ENCODE measurements at places on chromosomes 3 and 15.

DNA sequence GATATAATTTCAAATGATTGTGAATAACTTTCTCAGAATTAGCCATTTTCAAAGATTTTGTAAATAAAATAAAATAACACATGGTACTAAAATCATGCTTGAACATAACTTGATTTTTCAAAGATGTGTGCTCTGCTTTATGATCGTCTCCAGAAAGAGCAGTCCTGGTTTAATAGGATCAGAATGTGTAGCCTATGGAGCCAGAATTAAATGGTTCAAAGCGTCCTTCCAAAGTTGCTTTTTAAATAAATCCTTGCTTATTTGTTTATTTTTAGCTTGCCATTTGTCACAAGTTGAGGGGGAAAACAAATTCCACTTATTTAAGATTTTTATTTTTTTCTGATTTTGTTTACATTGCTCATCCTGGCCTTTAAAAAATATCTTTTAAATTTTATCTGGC, 123.7 kb upstream of the SPRED1 start:
- no peak for DNase-seq

DNA sequence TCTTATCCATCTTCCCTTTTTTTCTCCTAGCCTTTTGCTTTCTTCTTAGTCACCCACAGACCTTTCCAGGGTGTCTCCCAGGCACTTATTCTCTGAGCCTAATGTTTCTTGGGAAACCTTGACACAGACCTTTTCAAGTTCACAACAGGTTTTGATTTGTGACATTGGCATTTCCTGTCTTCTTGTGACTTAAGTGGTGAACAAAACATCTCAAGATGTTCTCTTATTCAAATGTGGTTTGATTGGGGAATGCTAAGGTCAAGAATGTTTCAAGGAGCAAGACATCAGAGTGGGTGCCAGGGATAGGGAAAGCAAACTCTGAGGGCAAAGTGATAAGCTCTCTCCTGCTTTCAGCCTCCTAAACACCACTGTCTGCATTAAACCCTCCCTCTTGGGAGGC, 68.2 kb upstream of the GSK3B start:
- DNase-seq, result no peak

GRCh38 chr3:113055961-113056360, 65.2 kb downstream of the GTPBP8 start:
- DNase-seq, result no peak

DNA sequence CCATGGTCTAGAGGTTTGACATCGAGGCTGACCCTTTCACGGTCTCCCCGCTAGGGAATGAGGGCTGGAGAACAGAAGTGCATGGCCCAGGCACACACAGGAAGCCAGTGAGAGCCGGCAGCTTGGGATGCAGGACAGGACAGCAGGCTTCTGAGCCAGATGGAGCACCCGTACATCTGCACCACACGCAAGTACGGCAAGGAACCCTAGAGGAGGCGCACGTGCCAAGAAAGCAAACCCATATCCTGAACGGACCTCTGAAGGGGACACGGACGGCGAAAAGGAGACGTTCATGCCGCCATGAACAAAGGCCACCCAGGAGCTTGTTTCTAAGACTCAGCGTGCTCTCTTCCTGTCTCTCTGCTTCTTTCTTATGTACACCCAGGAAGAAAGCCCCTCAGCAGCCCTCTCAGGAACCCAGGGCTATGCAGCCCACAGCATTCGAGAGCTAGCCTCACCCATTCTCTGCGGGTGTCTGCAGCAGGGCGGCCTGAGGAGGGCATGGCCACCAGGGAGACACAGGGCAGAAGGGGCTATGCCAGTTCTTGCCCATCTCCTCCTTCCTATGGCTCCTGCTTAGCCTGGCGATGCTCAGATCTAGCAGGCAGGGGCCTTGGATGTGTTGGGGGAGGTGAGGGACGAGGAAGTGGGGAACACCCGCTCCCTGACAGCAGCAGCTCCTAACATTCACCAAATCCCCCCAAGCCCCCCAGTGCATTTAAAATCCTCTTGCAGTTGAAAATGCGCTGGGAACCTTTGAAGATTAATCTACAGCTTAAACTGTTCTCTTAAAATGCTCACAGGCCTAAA, 81.3 kb downstream of the PCSK6 start:
- DNase-seq, result no peak

DNA sequence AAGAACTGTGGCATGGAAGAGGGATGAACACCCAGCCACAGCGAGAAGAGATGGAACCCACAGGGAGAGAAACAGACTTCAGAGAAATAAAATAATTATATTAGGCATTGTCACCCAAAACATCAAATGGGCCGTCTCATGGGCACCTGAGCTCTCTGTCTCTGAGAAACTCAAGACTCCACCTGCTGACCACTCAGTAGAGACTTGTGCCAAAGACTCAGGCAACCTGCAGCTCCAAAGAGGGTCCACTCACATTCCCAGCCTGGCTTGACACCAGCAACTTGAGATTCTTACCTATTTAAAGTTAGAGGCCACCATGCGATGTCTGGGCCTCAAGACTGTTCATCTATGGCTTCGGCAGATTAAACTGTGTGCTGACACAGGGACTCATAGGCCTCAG, 12.0 kb downstream of the SEMA5B start:
- DNase-seq, result no peak

GRCh38 chr3:166462891-166463470, 625.8 kb upstream of the BCHE start:
- no peak for DNase-seq

- DNase-seq, result no peak
These were observed 4.3 kb upstream of the RAD18 start for GRCh38 chr3:8967553-8967952.

All from SIG-M5 (cell line).